ENCODE measurements at places on chromosomes 12 and 14.
A peak's percentile ranks its signal among the peaks of the same experiment; 100 is the strongest.

GRCh38 chr12:11651381-11651780 is 1.9 kb downstream of the ETV6 start:
- no peak for DNase-seq

DNA sequence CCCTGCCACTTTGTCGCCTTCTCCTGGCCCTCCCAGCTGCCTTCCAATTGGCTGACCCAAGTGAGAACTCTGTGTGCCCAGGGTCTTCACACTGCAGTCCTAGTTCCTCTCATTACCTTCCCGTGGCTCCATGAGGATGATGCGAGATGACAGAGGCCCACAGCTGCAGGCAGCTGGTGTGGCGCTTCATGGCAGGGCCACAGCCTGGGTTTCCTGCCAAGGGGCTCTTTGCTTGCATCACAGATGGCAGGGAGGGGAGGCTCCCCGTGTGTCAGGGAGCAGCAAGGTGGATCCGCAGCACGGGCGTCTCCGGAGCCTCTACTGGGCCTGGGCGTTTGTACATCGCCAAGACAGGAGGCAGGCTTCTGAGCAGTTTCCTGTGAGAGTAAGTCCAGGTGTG is 28.9 kb downstream of the DEGS2 start:
- no peak for DNase-seq

GRCh38 chr12:26621932-26622331 is 211.1 kb downstream of the ITPR2 start:
- DNase-seq, result no peak

DNA sequence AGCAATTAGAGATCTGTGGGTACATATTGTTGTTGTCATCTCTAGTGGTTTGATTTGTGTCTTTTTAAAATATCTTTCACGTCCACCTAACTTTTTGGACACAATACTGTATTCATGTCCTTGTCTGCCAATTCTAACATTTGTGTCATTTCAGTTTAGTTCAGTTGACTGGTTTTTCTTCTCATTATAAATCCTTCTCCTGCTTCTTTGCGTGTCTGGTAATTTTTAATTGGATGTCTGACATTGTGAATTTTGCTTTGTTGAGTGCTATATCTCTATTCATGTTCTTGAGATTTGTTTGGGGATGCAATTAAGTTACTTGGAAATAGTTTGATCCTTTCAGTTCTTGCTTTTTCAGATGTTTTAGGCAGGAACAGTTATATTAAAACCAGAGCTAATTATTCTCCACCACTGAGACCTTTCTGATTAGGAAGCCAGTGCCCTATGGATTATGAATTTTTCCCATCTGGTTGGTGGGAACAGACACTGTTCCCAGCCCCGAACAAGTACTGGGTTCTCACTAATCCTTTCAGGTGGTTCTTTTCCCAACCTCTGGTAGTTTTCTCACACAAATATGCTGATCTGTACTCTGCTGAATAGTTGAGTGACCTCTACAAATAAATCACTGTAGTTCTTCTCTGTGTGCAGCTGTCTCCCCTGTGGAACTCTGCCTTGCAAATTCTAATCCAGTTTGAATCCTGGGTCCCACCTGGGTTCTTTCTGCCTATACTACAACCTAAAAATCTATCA is 91.1 kb upstream of the DYNC1H1 start:
- DNase-seq, result no peak

DNA sequence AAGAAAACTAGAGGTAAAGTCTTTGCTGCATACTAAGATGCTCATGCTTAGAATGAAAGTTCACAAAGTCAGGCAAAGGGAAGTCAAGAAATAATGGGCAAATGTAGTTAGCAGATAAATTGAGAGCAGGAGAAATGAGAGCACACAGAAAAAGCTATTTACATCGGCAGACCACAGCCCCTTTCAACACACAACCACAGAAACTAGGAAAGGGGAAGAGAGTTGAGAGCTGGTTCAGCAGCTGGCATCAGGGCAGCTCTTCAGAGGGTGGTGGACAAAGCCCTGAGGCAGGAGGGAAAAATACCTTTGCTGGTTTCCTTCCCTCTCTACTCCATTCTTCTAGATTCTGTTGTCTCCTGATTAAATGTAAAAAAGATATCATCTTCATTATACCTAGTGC is 95.4 kb upstream of the ANO4 start:
- DNase-seq, result peak; percentile 53

DNA sequence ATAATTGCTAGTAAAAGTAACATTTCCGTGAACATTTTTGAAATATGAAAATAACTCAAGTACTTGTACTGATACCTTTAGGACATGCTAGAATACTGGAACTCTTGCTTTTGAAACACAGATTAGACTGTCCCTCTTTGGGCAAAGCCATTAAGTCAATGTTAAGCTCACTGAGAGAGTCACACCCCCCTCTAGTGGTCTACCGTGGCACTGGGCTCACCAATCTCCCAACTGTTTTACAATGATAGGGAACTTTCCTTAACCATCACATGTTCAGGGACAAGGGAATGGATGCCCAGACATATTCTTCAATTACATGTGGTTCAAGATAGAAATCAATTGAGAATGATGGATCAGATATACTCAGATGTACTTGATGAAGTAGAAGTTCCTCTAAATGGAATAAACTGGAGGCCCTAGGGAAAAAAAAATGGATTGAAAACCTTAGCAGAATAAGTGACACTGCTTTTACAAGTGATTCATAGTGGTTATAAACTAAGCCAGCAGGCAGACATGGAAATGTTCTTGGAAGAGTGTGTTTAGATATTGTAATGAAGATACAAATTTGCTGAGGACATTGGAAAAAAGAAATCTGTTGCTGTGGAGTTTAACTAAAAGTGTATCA is 17.8 kb downstream of the NANOG start:
- peak; percentile 75 for DNase-seq

DNA sequence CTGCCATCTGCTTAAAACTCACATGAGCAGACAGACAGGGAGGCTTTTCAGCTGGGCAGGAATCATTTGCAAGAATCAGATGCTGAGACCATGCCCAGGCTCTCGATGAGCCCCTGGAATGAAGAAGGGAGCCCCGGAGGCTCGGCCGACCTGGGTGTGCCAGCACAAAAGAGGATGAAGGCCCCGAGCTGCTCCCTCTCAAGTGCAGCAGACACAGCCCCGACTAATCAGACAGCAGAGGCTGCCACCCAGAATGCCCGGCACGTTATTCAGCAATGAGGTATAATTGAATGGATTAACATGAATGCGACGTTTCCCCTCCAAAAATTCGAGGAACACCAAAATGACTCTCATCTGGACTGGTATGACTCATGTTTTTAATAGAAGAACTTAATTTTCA is 58.9 kb downstream of the BCL11B start:
- no peak for DNase-seq

GRCh38 chr12:52542157-52542556 is 10.8 kb downstream of the KRT71 start:
- DNase-seq, result no peak

DNA sequence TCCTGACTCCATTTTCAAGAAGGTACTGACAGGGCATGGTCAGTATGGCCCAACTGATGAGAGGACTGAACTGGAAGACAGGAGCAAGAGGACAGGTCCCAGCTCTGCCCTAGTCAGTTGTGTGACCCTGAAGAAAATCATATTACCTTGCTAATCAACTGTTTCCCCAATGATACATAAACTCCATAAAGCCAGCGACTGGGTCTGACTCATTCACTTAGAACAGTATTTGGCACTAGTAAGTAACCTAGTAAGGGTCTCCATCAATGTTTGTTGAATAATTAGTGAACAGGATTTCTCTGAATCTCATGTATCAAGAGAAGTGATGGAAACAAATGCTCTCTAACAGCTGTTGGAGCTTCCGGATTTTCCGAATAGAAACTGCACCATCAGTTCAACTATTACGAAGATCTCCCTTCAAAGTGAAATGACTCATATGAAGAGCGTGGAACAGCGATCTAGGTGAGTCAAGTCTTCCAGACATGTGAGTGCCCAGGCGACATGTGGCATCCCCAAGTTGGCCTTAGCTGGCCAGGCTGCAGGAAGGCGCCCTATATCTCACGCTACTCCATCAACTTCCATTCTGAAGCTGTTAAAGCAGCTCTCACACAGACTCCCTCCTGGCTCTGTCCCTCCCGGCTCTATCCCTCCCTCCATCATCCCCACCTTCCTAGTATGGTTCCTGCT is 94.5 kb downstream of the TTC7B start:
- no peak for DNase-seq

DNA sequence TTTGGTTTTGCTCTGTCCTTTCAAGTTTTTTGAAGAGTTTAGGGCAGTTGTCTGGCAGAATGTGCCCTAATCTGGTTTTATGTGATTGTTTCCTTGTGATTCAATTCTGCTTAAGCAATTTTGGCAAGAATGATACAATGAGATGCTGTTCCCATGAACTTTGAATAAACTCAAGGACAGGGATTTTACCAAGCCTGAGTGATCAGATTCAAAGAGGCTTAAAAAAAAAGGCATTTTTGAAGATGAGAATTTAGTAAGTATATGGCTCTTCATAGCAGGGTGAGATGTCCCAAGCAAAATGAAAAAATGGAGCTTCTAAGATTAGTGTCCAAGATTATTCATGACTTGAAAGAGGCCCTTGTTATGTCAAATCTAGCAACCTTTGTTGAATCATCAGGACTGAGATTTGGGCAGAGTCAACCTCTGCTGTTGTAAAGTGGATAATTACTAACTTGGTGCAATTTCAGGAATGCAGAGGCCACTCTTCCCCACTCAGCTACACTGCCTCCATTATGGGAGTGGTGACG is 180.6 kb upstream of the NUDT4 start:
- DNase-seq, result no peak

GRCh38 chr12:54439521-54440255 is 20.6 kb upstream of the ITGA5 start:
- DNase-seq, result peak; percentile 66

GRCh38 chr12:25971654-25972041 is 13.2 kb downstream of the RASSF8 start:
- no peak for DNase-seq

DNA sequence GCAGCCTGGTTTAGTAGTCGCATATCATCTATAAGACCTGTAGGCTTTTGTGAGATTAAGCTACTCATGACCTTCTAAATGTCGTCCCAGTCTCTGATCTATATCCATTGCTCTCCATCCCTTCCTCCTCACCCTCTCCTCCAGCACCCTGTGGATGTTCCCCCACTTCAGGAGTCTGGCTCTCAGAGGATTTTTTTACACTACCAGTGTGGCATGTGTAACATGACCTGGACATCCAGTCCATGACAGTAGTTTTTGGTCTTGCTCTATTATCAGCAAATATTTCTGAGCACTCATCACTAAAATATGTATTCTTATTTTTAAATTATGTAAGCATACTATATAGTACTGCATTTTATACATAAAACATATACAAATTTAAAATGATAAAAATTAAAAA is 142.1 kb downstream of the DYRK2 start:
- no peak for DNase-seq

- DNase-seq, result no peak
These were observed 241.4 kb downstream of the FOXG1 start for GRCh38 chr14:29007990-29008389.

DNA sequence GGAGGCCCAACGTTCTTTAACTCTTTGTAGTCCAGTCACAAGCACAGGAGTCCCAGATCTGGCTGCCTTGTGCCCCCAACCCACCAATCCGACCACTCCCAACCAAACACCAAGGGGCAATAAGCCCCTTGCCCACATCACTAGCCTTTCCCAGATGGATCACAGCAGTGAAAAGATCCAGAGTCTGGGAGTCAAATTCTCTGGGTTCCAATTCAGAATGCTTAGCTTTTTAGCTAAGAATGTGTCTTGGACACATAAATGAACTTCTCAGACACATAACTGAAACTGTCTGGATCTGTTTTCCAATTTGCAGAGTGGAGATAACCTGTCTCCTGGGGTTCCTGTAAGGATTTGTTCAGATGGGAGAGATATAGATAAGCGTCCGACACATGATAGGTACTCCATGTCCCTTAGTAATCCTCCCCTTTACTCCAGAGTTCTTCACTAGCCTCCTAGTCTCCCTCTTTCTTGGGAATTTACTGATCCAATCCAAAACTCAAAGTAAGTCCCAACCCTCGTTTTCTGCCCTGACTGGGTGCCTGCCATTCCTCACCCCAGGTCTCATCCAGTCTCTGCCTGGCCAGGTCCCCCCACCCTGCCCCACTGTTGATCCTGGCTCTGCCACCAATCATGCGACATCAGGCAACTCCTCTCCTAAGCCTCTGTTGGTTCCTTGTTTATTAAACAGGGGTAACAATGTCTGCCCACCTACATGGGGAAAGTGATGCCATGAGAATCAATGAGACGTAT is 439 bp upstream of the TNFRSF1A start:
- no peak for DNase-seq

- no peak for DNase-seq
These were observed 49.0 kb upstream of the PDE3A start for GRCh38 chr12:20319366-20319765.

GRCh38 chr12:85191-85666 is 18.7 kb downstream of the IQSEC3 start:
- DNase-seq, result no peak

DNA sequence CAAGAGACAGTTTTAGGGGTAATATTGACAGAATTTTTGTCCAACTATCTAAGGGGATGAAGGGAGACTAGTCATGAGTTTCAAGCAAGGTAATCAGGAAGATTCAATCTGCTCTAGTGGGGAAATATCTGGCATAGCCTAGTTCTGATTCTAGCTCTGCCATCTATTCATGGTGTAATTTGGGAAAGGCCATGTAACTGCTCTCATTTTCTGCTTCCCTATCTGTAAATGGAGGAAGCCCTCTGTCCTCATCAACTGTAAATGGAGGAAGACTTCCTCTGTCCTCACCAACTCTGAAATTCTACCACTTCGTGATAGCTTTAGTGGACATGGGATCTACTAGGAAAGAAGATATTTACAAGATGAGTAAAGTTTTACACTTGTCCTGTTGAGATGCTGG is 37.9 kb downstream of the BHLHE41 start:
- no peak for DNase-seq

DNA sequence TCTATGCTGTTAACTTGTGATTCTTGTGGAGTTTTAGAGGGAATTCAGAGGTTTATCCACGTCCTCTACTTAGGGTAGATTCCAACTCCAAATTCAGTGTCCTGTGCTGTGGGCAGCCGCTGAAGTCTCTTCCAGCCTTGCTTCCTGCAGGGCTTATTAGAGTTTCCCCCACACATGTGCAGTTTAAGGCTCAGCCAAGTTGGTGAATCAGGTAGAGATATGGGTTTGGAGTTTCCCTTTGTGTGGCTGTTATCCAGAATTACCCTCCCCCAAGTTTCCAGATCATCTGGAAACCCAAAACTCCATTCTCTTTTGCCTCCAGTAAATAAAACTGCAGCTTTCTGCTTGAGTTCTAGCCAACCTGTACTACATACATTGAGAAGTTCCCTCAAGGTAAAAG is 853.7 kb downstream of the GALC start:
- DNase-seq, result no peak

- DNase-seq, result no peak
These were observed 9.0 kb upstream of the NKX2-1 start for GRCh38 chr14:36529062-36529461.

- no peak for DNase-seq
These were observed 61.0 kb downstream of the HMGA2 start for GRCh38 chr12:65885312-65885711.

DNA sequence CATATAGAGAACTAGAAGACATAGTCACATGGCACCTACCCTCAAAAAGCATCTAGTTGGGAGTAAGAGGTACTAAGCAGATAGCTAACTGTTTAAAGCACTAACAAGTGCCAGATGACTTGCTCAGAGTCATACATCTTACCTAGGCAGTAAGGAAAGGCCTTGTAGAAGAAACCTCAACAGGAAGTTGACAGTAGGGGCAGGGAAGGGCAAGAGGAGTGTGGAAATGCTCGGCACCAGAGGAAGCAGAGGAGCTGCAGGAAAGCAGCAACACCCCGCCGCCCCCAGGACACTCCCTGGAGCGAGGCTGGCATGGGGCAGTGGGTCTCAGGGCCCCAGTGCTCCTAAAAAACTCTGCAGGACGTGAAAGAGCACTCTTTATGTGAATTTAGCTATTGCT is 92.9 kb downstream of the PPP2R5C start:
- peak; percentile 67 for DNase-seq

All from common myeloid progenitor, CD34-positive (primary cell).